ENCODE measurements at places on chromosomes 1 and 21.

GRCh38 chr1:41281334-41281733, 39.2 kb upstream of the SCMH1 start:
- no peak for DNase-seq

GRCh38 chr21:17859661-17860060, 40.5 kb upstream of the C21orf91 start:
- no peak for DNase-seq

DNA sequence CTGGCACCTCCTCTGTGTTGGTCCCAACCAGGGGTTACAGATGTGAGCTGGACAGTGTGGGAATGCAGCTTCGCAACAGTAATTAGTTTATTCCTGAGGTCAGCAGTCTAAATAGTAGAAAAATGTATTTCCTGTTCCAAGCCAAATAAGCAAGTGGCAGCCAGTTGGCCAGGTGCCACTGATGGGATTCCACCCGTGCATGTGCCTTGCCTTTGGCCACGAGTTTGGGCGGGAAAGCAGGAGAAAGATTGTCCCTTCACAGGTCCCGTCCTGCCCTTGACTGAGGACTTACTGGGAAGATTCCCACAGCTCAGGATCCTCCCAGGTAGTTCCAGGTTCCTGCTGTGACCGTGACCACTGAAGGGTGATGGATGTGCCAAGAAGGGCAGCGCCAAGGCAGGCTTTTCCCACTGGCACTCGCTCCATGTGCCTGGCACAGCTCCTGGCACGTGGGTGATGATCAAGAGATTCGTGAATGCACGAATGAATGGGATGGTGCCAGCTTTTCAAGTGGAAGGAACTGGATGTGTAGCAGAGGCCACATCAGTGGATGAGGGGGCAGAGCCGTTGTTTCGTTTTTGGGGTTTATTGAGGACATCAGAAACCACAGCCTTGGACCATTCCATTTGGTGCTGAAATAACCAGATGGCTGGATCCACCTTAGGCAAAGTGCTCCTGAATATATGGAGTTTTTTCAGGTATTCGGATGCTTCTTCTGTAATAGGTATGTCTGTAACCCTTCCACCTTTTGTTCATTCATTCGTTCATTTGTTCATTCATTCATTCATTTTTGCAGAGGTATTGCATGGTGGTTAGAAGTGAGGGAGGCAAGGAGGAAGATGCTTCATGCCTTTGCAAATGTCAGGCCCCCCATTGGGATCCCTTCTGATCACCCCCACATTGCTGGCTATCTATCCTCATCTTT, 62.4 kb upstream of the WNT4 start:
- DNase-seq: no peak

DNA sequence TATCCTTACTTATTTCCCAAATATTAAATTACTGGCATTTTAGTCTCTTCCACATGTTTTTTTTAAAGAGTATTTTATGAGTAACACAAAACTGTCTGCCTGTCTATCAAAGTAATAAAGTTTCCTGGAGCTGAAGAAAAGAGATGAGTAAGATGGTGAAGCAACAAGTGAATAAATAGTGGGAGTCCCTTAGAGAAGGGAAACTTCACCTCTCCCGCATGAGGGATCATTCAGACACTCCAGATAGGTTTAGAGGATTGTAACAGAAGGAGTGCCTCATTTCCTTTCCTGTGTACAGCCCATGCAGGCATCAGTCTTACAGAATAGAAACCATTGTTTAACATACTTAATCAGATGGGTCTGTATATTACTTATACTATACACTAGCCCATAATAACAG, 205.7 kb downstream of the USP25 start:
- DNase-seq: no peak

DNA sequence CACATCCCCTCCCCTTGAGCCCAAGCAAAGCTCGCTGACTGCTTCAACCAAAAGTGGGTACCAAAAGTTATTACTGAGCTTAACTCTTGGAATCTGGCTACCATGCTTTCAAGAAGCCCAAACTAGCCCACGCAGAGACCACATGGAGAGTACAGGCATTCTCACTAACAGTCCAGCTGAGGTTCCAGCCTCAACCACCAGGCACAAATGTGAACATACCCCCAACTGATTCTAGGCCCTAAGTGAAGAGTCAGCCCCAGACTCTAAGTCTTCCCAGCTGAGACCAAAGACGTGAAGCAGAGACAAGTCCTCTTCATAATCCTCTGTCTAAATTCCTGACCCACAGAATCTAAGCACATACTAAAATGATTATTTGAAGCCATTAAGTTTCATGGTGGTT, 36.8 kb downstream of the EVI5 start:
- no peak for DNase-seq

Data from GM12864 (cell line).